C1 segment of cervical spinal cord (tissue), 14 donors: ENCODE measurements at places on chromosomes 5 and 9.

- DNase-seq = no peak
These were observed 148.5 kb upstream of the TYRP1 start for GRCh38 chr9:12544700-12545099.

GRCh38 chr5:133925866-133926488 lies 42.4 kb downstream of the C5orf15 start:
- no peak for DNase-seq

DNA sequence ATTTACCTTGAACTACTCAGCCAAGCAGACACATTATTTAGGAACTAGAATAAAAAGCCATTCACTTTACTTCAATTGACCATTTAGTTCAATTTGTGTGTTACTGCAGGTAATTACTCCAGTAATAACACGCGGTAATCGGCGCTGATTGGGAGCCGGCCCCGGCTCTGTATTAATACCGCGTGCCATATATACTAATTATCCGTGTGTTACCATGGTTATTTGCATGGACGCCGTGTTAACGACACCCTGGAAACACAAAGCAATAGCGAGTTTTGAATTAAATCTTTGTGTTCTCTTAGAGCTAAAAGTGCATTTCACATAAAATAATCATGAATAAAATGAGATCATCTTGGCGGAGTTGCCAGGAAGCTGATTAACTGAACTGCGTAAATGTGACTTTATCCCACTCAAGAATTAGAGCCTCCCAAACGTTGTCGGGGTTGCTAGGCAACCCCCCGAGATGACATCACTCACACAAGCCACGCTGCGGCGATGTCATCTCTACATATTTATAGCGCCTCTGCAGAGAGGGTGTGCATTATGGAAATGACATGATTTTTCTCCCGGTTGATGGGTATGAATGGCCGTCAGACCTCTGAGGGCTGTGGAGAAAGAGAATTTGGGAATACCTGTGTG lies 41.4 kb upstream of the RNU6ATAC start:
- DNase-seq = no peak

DNA sequence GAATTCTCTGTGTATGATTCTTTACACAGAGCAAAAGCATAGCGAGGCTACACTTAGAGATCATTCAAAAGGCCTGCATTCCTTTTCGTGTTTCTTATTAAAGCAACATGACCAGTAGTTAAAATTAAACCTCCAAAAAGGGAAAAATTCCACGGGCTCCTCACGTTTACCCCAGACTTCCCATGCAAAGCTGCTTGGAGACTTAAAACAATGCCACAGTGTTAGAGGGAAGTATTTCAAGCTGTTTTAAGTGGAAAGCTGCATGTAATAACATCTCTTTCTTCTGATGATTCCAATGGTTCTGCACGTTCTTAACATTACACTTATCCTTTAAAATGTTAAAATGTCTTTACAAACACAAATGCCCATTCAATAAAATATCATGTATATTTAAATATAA lies 405.2 kb downstream of the SEMA5A start:
- DNase-seq = no peak

DNA sequence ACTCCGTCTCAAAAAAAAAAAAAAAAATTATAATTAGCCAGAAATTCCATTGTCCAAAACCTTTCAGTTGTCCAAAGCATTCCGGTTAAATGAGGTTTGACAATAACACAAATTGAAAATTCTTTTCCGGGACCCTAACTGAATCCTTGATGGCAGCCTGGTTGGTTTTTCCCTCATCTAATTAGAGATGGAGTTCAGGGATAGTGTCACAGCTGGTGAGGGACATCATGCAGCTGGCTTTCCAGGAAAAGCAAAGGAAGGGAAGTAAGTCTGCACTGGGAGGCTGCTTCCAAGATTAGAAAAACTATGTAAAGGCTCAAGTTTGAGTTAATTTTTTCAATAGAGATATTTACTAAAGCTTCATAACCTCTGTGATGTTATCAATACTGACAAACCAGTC lies 195.4 kb downstream of the ADAMTS12 start:
- DNase-seq = no peak

DNA sequence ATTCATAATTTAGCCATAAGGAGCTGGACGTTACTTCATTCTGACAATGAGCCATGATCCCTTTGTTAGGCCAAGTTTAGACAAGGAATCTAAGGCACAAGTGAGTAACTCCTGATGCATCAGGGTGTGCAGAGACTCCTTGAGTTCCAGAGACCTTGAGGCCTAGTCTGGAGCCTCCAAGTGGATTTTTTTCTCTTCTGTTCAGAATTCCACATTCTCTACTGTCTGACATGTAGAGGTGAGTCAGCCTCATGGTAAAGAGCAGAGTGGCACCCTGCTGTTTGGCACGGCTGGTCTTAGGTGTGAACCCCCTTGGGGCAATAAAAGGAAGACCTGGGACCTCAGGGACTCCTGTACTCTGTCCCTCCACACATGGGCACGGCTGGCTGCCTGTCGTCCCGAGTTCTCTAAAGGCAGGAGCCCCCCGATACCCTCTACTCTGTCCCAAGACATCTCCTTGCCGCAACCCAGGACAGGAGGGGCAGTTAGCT lies 22.0 kb upstream of the TGFBI start:
- no peak for DNase-seq

DNA sequence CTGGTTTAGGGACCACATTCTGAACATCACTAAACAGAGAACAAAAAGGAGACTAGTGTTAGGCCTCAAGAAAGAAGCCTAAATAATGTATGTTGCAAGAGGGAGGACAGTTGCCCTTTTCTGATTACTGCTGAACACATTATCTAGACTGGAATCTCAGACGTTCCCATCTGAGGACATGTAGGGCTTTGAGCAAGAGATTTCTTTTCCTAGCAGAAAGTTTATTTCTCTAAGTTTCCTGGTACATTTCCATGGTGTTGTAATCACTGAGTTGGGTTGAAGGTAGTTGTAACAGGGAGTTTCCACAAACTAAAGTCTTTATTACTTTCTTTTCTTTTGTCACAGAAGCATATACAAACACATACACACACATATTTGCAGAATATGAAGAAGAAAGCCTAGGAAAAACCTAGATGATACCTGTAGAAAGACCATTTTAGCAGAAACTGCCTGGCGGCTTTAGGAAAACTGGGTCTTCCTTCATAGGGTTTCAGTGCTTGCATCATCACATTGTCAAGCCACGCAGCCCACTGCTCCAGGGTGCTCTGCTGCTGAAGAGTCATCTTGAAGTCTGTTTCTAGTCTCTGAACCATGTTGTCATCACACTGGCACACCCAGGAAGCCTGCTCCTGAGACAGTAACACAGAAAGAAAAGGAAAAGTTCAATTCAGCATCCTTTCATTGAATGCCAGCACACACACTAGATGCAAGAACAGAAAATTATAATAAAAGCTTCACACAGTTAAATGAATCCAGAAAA lies 269.1 kb downstream of the RFX3 start:
- no peak for DNase-seq

DNA sequence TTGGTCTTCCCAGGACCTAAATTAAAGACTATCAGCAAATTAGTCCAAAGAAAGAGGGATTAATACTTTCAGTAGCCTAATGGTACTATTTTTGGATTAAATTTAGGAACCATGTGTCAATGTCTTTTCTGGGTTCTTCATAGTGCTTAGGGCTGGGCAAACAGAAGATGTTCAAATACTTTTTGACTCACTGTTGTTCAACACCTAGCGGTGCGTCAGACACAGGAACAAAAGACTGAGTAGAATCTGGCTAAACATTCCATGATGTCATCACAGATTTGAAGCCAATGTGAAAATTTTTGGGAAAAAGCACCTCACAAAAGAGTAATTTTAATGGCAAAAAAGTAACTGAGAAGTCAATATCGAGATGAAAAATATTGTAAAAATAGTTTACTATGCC lies 544.4 kb downstream of the EFNA5 start:
- no peak for DNase-seq

- no peak for DNase-seq
These were observed 154.7 kb downstream of the NXNL2 start for GRCh38 chr9:88689509-88690298.

GRCh38 chr9:118533101-118533500 lies 828.9 kb downstream of the TLR4 start:
- DNase-seq = no peak

- no peak for DNase-seq
These were observed 24.8 kb upstream of the PRDM9 start for GRCh38 chr5:23482642-23483041.

DNA sequence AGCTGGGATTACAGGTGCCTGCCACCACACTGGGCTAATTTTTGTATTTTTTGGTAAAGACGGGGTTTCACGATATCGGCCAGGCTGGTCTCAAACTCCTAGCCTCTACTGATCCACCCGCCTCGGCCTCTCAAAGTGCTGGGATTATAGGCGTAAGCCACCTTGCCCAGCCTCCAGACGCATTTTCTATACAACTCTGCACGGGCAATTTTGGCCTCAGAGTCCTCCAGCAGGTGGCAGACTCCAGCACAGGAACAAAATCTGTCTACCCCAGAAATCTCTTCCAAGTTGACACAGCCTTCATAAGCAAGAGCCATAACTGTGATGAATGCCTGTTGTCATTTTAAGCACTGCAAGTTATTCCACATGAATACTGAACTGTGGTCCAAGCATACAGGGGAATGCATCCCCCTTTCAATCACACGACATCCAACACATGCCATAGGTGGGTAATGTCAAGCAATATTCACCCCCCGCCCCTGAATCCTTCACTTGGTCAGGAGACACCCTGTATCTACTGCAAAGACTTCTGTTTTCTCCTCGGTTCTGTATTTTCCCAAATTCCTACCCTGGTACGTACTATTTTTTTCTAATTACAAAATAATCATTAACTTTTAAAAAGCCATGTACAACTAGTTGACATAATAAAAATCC lies 50.8 kb downstream of the ALDH7A1 start:
- DNase-seq = no peak

GRCh38 chr9:71663216-71663615 lies 105.1 kb downstream of the CEMIP2 start:
- no peak for DNase-seq

GRCh38 chr5:127326431-127326830 lies 35.8 kb downstream of the MEGF10 start:
- no peak for DNase-seq

DNA sequence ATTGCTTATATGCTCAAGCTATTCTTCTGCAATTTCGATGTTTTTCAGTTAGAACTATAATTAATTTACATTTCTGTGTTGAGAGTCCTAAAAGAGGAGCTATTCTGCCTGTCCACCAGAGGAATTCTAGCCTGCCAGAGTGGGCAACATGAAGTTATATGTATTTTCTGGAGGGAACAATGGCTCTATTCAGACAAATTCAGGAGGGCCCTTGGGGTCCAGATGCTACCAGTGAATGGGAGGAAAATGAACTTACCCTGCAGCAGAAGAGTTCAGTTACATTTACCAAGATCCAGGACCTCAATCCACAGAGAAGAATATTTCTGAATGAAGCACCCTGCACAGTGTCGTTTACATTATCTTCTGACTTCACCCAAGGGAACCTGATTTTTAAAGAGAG lies 80.7 kb downstream of the ITGA1 start:
- DNase-seq = no peak

GRCh38 chr5:65808818-65809217 lies 86.8 kb downstream of the NLN start:
- DNase-seq = no peak

GRCh38 chr9:107710953-107711352 lies 221.4 kb upstream of the KLF4 start:
- DNase-seq = peak; percentile 29

- no peak for DNase-seq
These were observed 10.1 kb downstream of the ROR2 start for GRCh38 chr9:91939978-91940377.

- DNase-seq = no peak
These were observed 6.9 kb upstream of the TRMT10B start for GRCh38 chr9:37746448-37747270.

- DNase-seq = no peak
These were observed 2.2 kb downstream of the AMACR start for GRCh38 chr5:34005681-34006080.

DNA sequence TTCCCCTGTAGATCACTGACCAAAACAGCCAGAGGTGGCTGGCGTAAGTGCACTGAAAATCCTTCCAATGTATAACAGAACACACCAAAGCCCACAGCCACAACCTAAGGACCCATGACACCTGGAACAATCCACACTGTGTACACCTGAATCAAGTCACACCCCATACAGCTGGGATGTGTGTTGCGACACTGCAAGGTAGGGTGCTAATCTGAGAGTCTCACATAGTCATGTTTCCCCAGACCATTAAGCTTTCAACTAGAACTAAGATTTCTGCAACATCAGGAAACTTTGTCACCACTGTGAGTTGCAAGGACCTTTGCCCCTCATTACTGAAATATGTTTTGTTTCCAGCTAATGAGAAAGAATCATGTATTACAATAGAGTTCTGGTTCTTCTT lies 59.4 kb downstream of the MED27 start:
- no peak for DNase-seq

- no peak for DNase-seq
These were observed 100.3 kb upstream of the SPIN1 start for GRCh38 chr9:88287972-88288371.

- no peak for DNase-seq
These were observed 3.2 kb downstream of the NEK6 start for GRCh38 chr9:124260769-124261603.

- DNase-seq = no peak
These were observed 11.0 kb upstream of the ZBTB43 start for GRCh38 chr9:126793686-126794417.

- peak; percentile 7 for DNase-seq
These were observed 555.5 kb downstream of the CDH9 start for GRCh38 chr5:26482810-26483375.

DNA sequence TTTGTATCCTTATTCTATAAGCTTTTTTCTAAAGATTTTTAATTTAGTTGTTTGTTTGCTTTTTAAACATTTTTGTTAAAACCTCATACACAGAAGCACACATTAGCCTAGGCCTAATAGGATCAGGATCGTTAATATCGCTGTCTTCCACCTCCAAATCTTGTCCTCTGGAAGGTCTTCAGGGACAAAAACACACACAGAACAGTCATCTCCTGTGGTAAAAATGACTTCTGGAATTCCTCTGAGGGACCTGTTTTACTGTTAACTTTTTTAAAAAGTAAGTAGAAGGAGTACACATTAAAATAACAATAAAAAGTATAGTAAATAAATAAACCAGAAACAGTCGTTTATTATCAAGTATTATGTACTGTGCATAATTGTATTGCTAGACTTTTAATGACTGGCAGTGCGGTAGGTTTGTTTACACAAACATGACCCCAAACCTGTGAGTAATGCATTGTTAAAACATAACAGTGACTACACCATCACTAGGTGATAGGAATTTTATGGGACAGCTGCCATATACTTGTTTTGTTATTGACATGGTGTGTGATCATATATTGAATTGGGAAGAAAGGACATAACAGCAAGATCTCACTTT lies 109.6 kb downstream of the ZCCHC7 start:
- no peak for DNase-seq

- DNase-seq = no peak
These were observed 45.3 kb downstream of the SLC36A1 start for GRCh38 chr5:151492729-151493128.

DNA sequence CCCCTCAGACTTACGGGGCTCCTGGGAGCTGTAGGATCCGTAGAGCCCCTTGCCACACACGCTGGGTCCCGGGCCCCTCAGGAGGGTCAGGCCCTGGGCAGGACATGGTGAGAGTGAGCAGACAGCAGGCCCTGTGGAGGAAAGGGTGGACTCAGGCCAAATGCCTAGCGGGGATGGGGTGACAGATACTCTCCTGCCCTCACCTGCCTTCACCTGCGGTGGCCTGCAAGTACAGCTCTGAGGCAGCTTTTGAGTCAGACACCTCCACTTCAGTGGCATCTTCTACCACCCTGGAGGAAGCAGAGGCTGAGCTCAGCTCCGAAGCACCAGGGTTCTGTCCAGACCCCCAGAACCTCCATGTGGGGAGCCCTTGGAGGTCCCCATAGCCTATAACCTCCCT lies 26.2 kb downstream of the SLC35A4 start:
- DNase-seq = no peak
